ENCODE measurements at places on chromosomes 5 and 9.

- DNase-seq, result no peak
Observed at GRCh38 chr5:144433893-144434292, 263.2 kb downstream of the KCTD16 start.

- no peak for DNase-seq
Observed at GRCh38 chr5:90015584-90016018, 394.0 kb downstream of the CETN3 start.

DNA sequence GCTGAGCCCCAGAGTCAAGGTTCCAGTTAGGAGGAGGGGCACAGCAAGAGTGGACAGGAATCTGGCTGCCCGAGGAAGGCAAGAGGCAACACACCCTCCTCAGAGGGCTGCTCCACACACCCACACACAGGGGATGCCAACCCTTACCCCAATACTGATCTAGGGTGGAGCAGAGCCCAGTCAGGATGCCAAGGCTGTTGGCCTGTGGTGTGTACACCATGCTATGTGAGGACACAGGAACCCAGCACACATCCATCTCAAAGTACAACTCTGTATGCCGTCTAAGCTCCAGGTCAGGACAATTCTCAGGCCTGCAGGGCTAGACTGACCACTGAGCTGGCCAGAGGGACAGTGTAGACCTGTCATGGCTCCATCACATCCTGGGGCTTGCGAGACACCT is 2.6 kb downstream of the SEPTIN8 start:
- DNase-seq, result no peak

- no peak for DNase-seq
Observed at GRCh38 chr9:113678119-113678858, 197.8 kb upstream of the ZNF618 start.

- DNase-seq, result no peak
Observed at GRCh38 chr5:122236270-122237040, 75.6 kb upstream of the SNCAIP start.

Data from stimulated activated CD4-positive, alpha-beta T cell treated with anti-CD3 and anti-CD28 coated beads, Interleukin-4, amount 100 ng/mL, for 48 hours (primary cell).